ENCODE measurements at places on chromosomes 5 and 9. TPM values are rescaled to one million over a fixed set of nuclear protein-coding genes. Genes with fewer than 3 reads are reported as not detected.

DNA sequence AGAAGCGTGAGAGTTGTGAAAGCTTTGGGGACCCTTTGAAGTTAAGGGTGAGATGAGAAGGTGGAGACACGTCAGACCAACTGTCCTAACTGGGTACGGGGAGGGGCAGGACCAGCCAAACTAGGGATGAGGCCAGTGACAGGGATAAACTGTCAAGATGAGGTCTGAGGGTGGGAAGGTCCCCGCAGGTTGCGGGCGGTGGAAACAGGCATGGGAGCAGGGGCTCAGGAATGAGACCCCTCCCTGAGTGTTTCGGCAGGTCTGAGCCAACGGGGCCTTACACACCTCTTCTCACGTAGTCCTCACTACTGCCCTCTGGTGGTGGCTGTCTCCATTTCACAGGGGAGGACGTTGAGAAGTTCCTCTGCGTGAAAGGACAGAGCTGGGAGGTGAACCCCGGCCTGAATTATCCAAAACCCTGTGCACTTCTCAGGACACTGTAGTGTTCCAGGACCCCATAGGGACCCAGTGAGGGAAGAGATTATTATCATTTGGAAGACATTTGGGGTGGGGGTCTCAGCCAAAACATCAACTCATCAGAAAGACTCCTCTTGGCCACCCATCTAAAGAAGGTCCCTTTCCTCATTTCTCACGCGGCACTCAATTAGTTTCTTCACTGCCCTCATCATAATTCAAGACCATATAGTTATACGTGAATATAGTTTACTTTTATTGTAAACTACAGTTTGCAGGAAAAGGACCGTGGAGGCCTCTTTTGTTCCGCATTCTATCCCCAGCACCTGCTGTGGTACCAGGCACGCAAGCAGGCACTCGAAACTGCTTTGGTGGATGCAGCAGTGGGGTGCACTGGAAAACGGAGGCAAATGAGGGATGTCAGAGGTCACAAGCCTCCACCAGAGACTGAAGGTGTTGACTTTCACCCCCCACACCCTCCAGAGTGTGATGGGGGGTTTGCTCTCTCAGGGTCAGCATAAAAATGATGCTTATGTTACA lies 21.7 kb upstream of the NANS start:
- DNase-seq = peak; percentile 90
- H3K4me3 ChIP-seq = no peak overlapping the region
- H3K27me3 ChIP-seq = peaks cover 5% of the 10 kb centered on the region
- H3K4me1 ChIP-seq = no peaks in the 10 kb centered on the region

GRCh38 chr9:124671861-124672260 lies 99.2 kb downstream of the NR6A1 start:
- H3K4me3 ChIP-seq = no peak overlapping the region
- no peak overlapping the region for H3K27ac ChIP-seq
- H3K4me1 ChIP-seq = no peaks in the 10 kb centered on the region
- H3K36me3 ChIP-seq = no peaks in the 10 kb centered on the region
- no peak for DNase-seq

Gene CCL21
- not detected for total RNA-seq

Gene OR1Q1
- total RNA-seq = not detected

DNA sequence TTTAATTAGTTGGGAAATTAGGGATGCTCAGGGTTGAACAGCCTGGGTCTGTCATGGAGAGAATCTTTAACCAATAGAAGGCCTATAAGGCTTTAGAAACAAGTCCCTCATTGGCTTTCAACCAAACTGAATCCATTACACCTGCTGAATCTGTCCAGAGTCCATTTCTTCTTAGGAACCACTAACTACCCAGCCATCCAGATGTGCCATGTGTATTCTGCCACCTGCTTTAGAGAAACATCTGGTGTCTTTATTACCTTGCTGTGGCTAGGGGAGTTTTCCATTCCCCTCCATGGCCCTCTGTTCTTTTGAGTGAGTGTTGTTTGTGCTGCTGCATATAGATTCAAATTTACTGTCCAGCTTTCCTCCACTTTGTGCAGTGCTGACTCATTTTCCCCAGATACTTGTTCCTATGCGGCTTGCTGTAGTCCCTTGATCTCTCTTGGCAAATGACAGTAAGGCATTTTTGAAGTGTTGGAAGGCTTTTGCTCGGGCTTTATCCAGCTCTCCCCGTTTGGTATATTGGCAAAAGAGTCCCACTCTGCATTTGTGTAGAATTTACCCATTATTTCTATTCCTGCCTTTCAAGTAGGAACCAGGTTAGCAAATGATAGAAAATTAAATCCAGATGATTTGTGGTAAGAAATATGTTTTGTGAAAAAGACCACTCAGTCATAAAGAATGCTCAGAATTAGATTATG lies 54.6 kb downstream of the NLN start:
- no peak overlapping the region for H3K4me3 ChIP-seq
- H3K4me1 ChIP-seq = no peaks in the 10 kb centered on the region
- H3K27ac ChIP-seq = no peak overlapping the region
- no peak for DNase-seq
- H3K27me3 ChIP-seq = peaks cover 2% of the 10 kb centered on the region
- no peaks in the 10 kb centered on the region for H3K36me3 ChIP-seq

All from glutamatergic neuron (in vitro differentiated cells).